ENCODE measurements at places on chromosomes 3 and 15.

- no peak for DNase-seq
These were observed 36.9 kb upstream of the TRIM59 start for GRCh38 chr3:160486459-160486869.

DNA sequence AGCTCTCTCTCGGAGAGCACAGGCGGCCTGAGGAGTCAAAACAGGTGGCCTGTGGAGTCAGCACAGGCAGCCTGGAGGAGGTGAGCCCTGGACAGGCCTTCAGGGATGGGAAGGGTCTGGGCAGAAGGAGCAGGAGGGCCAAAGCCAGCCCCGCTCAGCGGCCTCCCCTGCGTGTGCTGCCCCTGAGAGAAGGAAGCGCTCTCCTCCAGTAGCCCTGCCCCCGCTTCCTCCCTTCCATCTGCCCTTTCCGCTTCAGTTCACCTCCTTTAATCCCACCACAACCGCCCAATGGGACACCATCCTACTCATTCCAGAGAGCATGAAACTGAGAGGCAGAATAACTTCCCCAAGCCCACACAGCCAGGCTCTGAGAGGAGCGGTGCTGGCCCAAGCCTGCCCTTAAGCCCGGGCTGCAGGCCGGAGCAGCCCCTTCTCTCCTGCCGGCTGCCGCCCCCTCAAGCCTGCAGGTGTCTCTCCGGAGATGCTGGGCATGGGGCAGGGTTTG is 3.2 kb upstream of the NR2E3 start:
- no peak for DNase-seq

GRCh38 chr3:45612918-45613602 is 18.5 kb downstream of the LIMD1 start:
- DNase-seq, result peak; percentile 65

GRCh38 chr3:139671107-139671506 is 6.7 kb downstream of the NMNAT3 start:
- no peak for DNase-seq

GRCh38 chr3:185789134-185789533 is 35.7 kb downstream of the IGF2BP2 start:
- no peak for DNase-seq

DNA sequence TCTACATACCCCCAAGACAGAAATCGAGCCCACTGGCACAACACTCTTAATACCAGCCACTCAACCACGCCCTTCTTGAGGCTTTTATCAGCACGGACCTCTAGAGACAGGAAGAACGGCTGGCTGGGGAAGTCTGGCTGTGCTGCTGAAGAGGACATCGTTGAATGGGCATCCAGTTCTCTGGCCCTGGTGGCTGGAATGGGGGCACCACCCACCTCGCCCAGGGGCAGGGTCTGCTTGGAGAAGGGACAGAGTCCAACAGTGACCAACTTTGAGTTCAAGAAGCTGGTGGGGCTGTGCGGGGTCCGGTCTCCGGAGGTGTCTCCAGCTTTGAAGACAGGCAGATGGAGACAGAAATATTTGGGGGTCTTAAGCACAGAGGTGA is 77.5 kb downstream of the ATP10A start:
- DNase-seq, result no peak

GRCh38 chr15:88383354-88383753 is 83.8 kb downstream of the MRPL46 start:
- no peak for DNase-seq

GRCh38 chr3:50675179-50676030 is 678 bp downstream of the DOCK3 start:
- DNase-seq, result peak; percentile 43

DNA sequence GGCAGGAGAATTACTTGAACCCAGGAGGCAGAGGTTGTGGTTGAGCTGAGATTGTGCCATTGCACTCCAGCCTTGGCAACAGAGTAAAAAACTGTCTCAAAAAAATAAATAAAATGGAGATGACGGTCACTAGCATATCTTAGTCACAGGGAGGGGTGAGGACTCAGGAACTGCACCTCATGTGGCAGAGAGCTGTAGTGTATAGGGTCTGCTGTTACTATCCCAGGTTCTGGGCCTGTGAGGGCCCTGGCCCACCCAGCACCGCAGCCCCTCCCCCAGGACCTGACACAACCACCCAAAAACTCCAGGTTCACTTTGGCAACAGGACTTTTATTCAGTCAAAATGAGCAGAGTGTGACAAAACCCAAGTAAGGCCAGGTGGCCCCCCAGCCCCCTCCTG is 22.3 kb downstream of the RNU5B-1 start:
- no peak for DNase-seq

DNA sequence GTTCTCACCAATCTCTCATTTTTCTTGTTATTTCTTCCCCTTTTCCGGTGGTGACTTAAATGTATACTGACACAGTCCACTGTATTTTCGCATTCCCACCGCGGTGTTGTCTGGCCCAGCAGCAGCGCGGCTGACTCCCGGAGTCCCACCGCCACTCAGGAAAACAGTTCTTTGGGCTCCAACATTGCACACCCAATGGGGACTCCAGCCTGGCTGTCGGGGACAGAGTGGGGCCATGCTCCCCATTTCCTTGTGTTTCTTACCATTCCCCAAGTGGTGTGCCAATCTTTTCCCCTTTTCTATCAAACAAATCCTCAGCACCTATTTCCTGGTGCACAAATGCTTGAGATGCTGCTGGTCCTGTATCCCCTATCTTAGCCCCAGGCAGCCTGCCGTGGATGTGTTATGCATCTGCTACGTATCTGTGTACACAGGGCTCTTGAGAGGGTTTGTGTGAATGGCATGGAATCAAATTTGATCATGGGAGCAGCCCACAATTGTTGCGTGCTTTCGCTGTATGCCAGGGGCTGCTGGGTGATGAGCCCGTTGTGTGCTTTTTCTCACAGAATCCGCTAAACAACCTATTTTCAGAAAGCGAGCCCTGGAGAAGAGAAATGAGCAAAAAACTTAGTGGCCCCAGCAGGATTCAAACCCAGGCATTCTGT is 219.1 kb upstream of the RGMA start:
- DNase-seq, result no peak

GRCh38 chr3:50340448-50341329 is at the start of gene RASSF1:
TSS of gene RASSF1 (minus strand) at chr3:50340836. CDS start at chr3:50340805, 31 bp downstream.
- peak; percentile 31 for DNase-seq

DNA sequence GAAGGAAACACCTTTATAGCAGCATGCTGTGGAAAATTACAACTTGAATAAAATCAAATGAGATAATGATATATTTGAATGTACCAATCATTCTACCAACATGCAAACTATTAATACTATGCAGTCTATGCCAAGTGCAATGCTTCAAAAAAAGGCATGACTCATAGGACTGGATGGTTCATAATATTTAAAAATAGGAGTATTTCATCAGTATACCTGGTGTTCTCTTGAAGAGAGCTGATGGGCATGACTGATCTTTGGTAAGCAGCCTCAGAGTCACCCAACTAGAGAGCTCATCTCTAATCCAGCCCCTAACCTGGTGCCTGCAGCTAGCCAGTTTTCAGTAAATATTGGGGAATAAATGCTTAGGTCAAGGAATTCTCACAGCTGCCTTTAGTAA is 434.7 kb upstream of the ARRDC4 start:
- no peak for DNase-seq

DNA sequence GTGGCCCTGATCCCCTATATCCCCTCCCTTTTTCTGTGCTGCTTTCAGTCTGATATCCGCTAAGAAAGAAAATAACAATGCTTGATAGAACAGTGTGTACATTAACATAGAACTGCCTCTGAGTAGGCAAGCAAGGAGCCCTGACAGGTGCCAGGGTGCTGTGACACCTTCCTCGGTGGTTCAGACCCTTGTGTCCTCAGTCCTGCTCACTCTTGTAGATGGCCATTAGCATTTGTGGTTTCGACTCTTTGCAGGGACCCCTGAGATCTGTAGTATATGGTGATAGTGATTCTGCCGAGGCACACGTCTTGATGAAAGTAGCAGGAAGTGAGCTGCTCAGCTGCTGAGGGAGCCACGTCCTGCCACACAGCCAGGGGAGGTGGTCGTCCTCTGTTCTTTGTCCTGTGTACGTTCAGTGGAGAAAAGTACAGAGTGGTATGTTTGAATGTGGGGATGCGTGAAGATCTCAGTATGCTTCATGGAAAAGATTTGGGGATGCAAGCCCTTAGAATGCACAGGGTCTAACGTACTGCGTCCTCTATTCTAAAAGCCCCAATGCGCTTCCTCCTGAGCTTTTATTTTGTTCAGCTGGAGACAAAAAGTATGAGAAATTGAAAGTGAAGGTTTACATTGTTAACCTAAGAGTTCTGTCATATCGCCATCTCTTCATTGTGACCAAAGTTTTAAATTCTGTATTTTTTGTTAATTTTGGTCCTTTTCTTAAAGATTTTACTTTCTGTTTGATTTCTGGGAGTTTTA is 35.4 kb downstream of the PXYLP1 start:
- DNase-seq, result no peak

DNA sequence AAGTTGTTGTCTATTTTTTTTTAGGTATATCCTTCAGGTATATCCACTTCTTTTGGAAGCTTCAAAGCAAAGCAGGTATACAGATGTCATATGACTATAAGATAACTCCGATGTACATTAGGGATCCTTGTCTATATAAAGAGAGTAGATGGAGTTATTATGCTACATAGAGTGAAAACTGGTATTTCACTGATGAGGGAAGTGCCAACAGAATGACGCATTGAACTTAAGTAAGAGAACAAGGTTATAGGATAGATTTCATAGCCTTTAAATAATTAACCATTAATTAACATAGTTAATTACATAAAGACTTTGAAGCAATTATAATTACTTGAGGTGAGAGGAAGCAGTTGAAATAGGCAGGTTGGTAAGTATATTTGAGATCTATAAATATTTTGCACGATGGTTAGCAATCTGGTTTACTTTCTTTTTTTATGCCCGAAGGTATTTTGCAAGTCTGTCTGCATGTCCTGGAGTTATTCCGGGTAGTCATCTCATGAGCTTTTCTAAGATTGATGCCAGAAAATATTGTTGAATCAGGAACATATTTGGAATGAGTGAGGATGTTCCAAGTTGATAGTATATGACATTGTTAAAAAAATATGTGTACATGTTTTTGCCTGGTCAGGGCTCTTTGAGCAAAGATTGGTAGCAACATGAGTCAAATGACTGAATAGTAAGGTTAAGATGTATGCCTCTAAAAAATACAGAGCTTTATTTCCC is 299.5 kb upstream of the KCNMB2 start:
- no peak for DNase-seq

GRCh38 chr3:142993958-142994442 is 7.4 kb upstream of the U2SURP start:
- peak; percentile 76 for DNase-seq

GRCh38 chr3:180909369-180910127 is 2.9 kb upstream of the FXR1 start:
- no peak for DNase-seq

- no peak for DNase-seq
These were observed 44.8 kb downstream of the MAP2K5 start for GRCh38 chr15:67587331-67587730.

GRCh38 chr15:50911621-50912020 is 3.1 kb downstream of the AP4E1 start:
- DNase-seq, result no peak

GRCh38 chr3:50204804-50205412 is at the start of gene SLC38A3:
TSS of gene SLC38A3 (plus strand) at chr3:50205271. CDS start at chr3:50214200, 8,929 bp downstream.
- peak; percentile 77 for DNase-seq

- no peak for DNase-seq
These were observed 27.2 kb downstream of the MRPL46 start for GRCh38 chr15:88440021-88440420.

DNA sequence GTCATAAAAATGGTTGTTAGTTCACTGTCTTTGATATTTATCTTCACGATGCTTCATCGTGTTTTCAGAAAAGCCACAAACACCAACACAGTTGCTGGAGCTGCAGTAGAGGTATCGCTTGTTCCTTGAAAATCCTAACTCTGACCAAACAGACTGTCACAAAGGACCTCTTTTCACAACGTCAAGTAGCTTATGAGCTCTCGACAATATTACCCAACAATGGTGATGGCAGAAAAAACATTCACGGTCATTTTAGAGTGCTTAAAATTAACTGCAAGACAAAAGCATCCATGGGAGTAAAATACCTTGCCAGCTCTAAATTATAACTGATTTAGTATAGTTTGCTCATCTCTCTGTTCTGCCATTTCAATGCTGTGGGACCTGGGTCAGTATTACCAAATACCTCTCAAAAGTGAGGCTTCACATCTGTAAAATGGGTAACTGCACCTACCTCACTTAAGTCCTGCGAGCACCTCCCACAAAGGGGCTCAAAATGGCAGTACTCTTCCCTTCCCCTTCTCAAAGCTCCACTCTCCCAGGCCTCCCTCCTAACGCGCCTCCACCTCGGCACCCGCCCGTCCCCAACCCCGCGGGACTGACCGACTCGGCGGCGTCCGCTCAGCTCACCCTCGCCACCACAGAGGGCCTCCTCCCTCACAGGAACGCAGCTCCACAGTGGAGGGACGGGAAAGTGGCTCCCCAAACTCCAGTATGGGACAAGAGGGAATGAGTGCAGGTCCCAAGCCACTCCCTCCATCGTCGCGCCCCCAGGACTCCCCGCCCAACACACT is 546 bp downstream of the TRIM59 start:
- no peak for DNase-seq

DNA sequence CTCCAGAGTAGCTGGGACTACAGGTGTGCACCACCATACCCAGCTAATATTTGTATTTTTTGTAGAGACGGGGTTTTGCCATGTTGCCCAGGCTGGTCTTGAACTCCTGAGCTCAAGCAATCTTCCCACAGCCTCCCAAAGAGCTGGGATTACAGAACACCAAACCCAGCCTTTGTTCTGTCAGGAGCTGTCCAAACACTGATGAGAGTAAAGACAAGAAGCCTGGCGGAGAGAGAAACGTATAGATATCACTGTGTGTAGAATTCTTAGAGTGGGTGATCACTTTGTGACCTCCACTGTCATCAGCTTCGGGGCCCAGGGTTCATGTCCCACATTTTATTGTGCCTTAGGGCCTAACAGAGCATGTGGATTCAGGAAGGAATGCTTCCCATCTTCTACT is 159.5 kb downstream of the SNRK start:
- no peak for DNase-seq

- no peak for DNase-seq
These were observed 40.2 kb downstream of the METTL6 start for GRCh38 chr3:15387171-15387581.

GRCh38 chr3:35867791-35868190 is 228.5 kb downstream of the ARPP21 start:
- no peak for DNase-seq

DNA sequence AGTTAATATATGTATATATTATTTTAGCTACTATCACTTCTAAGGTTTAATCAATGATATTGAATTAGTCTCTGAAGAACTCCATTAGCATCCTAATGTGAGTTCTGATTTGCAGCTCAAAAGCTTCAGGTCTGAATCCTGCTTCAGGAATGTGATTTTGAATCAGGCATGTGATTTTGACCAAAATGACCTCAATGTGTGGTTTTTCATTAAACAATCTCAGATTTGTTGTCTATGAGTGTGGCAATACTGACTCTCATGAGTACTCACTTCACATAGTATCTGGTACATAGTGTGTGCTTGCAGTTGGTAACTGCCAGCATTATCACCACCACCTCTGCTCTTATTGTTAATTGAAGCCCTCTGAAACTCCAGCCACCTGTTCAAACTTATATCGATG is 251.0 kb downstream of the KCNH8 start:
- no peak for DNase-seq

GRCh38 chr3:195263925-195264600 is 6.9 kb downstream of the XXYLT1 start:
- DNase-seq, result no peak
